Vagina (tissue), 2 donors: ENCODE measurements at places on chromosomes 2 and 18.

DNA sequence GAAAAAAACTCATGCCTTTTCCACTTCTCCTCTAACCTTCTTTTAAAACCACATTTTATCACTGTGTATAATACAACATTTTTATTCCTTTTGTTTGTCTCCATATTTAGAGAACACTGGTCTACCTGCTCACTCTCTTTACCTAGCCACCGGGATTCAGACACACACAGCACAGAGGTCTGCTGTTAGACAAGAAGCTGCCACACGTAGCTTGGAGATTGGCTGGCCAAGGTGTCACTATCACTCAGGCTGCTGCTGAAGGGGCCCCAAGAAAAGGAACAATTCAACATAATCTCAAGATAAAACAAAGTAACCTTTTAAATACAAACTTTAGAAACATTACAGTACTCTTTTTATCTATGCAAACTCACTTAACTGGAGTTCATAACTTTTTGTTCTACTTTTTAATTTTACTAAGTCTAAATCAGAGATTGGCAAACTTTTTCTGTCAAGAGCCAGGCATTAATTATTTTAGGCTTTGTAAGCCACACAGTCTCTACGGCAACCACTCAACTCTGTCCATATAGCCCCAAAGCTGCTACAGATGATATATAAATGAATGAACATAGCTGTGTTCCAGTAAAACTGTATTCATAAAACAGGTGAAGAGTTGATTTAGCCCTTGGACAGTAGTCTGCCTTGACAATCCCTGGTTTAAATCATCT, 25.8 kb downstream of the FEZ2 start:
- DNase-seq, result no peak

DNA sequence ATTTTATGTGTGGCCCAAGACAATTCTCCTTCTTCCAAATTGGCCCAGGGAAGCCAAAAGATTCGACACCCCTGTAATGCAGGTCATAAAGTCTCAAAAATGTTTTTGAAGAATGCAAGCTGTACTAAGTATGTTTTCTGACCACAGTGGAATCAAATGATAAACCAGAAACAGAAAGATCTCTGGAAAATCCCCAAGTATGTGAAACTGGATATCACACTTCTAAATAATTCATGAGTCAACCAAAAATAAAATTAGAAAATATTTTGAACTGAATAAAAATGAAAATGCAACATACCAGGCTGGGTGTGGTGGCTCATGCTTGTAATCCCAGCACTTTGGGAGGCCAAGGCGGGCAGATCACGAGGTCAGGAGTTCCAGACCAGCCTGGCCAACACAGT, 34.1 kb upstream of the UBE2F start:
- no peak for DNase-seq

DNA sequence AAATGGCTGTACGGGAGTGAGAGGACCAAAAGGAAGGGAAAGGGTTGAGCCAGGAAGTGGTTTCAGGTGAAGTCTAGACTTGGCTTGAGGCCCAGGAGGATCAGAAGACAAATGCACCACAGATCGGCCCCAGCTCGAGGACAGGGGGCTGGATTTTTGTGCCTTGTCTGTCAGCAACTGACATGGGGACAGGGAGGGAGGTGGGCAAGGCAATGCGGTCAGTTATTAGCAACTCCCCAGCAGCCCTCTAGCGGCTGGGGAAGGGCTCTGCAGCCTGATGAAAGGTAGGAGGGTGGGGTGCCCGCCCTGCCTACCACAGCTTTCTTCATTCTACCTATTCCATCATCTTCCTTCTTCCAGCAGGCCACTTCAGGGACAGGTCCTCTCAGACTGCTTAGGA, 50.0 kb downstream of the CPO start:
- no peak for DNase-seq

- DNase-seq, result no peak
Measured at GRCh38 chr18:78724214-78724914, 255.3 kb upstream of the SALL3 start.

DNA sequence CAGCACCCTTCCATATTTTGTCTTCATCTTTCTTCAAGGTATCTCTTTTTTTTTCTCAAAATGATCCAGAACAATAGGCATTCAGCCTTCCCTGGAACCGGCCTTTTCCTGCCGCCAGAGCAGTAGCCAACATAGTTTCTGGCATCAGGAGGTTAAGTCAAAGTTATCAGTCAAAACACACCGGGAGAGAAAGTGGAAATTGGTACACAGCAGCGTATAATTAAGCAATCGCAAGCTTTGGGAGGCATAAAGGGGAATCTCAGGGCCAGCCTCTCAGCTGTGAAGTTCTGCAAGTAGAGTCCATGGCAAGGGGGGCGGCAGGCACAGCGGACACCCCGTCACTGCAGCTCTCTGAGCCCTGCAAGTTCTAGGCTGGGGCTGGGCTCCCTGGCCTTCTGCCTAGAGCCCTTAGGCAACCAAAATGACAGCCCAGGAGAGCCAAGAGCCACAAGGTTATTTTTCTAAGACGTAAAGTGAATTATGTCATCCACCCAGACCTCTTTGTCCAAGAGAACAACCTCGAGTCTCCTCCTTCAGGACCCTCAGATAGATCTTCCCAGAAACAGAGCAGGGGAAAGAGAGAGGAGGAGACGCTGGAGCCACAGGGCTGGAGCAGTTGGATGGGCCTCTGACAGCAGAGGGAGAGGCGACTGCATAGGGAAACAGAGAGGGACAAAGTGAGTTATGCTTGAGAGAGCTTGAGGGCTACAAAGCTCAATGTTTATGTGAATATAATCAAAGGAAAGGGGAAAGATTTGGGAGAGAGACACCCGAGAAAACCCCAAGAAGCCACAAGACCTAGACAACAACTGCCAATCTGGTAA, 114.7 kb downstream of the BCL2L11 start:
- DNase-seq, result no peak

- no peak for DNase-seq
Measured at GRCh38 chr2:230770804-230771203, 58.2 kb downstream of the CAB39 start.

DNA sequence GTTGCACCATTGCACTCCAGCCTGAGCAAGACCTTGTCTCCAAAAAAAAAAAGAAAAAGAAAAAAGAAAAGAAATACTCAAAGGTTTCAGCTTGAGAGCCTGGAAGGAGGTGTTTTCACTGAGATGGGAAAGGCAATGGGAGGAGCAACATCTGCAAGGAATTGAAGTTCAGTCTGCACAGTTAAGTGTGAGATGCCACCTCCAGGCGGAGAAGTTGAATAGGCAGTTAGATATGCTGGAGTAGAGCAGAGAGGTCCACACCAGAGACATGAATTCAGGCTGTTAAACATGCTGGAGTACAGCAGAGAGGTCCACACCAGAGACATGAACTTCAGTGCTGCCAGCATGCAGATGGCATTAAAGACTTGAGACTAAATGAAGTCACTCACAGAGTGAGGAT, 41.4 kb upstream of the DTNB start:
- no peak for DNase-seq

DNA sequence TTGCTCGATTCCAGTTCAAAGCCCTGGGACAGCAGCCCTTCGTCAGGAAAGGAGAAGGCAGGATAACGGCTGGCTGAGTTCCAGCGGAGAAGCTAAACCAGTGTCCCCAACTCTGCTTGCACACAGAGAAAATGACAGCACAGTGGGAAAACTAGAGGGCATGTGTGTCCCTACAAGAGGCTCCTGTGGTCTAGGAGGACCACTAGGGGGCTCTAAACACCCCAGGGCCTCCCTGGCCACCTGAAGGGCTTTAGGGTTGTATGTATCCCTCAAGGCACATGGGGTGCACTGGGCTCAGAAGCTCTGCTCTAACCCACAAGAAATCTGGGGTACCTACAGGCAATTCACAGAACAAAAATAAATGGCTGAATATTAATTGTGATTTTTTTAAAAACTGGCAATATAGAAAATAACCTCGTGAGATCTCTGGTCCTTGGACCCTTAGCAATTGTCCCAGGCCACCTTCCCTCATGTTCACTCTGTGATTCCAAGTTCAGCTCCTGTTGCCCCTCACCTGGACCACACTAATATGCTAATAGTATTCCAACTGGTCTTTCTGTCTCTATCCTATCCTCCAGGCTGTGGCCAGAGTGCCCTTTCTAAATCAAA, 17.5 kb downstream of the STAT1 start:
- DNase-seq, result no peak

- DNase-seq, result peak; percentile 52
Measured at GRCh38 chr2:111661286-111661940, 222.6 kb downstream of the ANAPC1 start.

DNA sequence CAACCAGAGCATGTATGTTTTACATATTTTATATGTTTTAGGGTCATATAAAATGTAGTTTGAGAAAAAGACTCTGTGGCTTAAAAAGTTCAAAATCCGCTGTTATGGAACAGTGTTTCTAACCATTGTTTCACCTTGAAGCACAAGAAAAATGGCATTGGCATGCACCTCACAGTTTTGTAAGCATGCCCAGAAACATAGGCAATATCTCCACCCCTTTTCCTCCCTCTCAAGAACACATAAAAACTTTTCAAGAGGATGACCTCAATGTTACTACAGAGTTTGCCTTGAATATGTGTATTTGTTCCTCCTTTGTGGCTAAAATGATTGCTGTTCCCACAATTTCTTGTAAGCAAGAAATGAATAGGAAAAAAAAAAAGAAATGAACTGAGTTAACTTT, 29.3 kb upstream of the SLC40A1 start:
- DNase-seq, result no peak
